ENCODE measurements at places on chromosomes 1 and 21.

DNA sequence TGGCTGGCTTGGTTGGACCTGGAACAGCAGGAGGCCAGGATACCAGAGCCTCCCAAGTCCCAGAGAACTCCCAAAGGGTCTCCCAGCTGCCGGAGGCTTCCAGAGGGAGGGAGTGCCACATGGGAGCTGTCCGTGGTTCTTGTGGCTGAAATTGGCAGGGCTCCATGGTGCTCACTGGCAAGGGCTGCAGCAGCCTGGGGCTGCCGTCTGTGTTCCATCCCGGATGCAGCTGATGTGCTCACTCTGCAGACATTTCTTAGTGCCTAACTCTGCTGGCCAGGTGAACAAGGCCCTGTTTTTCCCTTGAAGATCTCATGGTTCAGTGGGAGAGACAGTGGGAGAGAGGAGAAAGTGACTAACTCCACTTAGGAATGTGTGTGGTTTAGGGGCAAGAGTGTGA, 261.1 kb downstream of the CAMTA1 start:
- DNase-seq, result peak; percentile 20

GRCh38 chr1:24805534-24806301, 60.5 kb downstream of the CLIC4 start:
- DNase-seq, result peak; percentile 33

GRCh38 chr1:67827688-67828087, 5.6 kb downstream of the GNG12 start:
- no peak for DNase-seq

DNA sequence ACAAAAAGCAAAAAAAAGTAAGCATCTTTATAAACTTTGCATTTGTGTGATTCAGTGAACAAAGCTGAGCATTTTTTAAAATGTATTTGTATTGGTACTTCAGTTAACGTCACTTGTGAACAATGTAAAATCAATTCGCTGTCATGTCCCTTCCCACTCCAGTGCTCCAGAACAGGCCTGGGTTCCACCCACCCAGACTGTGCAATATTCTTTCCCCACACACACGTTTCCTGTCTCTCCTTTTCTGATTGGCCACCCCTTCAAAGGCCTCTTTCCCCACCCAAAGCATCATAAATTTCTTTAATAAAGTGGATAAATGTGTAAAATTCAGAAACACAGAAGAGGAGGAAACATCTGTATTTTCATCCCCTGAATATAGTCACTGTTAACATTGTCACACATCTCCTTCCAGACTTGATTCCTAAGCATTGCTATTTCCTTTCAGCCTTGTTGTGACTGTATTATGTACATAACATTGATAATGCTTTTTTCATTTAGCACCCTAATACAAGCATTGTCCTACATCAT, 12.0 kb downstream of the CLEC20A start:
- DNase-seq, result no peak

- no peak for DNase-seq
Measured at GRCh38 chr1:205279986-205280385, 41.6 kb downstream of the NUAK2 start.

- DNase-seq, result no peak
Measured at GRCh38 chr1:171636141-171636540, 14.1 kb downstream of the MYOCOS start.

GRCh38 chr21:31893851-31894415, 21.1 kb downstream of the HUNK start:
- DNase-seq, result no peak

DNA sequence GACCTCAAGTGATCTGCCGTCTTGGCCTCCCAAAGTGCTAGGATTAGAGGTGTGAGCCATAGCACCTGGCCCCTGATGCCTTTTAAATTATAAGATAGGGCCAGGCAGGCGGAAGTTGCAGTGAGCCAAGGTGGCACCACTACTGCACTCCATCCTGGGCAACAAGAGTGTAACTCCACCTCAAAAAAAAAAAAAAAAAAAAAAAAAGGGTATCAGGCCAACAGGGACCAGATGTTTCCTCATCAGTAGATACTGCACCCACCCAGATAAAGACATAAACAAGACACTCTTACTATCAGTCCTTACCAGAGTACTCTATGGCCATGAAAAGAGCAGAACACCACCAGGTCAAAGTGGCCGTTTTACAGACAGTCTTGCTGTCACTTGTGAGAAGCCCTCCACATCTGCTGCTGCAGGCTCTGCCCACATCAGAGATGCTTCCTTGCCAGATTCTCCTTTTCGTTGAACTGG, 3.3 kb downstream of the C21orf58 start:
- DNase-seq, result no peak

DNA sequence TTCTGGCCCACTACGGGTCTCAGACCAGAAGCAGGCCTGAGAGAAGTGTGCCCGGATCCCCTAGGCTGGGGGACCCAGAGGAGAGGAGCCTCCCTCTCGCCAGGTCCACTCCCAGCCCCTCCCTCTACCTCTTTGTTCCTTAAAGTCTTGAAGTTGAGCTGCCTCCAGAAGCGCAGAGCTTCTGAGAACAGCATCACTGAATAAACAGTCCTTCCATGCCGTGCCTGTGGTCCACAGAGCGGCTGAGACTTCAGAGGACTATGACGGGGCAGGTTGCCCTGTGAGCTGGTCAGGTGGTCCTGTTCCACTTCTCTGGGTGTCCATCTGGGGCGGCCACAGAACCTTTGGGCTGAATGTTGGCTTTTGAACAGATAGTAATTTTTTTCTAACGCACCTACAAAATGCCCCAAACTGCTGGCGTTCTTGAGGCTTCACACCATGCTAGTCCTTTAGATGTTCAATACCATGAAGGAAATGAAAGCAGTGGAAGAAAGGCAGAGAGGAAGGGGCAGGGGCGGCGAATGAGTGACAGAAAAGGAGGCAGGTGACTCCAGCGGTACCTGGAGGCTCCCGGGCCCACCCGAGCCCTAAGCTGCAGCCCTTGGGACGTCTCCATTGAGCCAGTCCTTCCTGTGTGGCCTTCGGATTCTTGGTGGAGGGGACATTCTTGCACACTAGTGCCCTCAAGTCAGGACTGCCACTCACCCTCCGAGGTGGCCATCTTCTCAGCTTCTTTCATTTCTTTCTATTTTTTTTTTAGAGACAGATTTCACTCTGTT, 239.3 kb upstream of the VAMP3 start:
- no peak for DNase-seq

GRCh38 chr1:170214117-170215032, 68.6 kb downstream of the NTMT2 start:
- peak; percentile 40 for DNase-seq

GRCh38 chr21:41815652-41816582, 49.1 kb upstream of the RIPK4 start:
- DNase-seq, result no peak

DNA sequence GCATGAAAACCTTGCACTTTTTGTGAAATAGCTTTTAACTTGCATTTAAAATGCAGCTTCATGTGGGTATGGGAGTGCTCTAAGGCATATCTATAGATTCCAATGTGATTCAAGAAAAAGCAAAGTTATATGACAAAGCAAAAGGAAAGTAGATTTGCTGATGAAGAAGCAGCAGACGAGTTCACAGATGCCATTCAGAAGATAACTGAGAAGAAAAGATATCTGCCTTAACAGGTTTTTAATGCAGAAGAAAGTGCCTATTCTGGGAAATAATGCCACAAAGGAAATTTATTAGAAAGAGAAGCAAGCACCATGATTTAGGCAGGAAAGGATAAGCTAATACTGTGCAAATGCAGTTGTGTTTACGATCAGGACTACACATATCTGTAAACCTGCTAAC, 68.1 kb downstream of the PHTF1 start:
- no peak for DNase-seq

DNA sequence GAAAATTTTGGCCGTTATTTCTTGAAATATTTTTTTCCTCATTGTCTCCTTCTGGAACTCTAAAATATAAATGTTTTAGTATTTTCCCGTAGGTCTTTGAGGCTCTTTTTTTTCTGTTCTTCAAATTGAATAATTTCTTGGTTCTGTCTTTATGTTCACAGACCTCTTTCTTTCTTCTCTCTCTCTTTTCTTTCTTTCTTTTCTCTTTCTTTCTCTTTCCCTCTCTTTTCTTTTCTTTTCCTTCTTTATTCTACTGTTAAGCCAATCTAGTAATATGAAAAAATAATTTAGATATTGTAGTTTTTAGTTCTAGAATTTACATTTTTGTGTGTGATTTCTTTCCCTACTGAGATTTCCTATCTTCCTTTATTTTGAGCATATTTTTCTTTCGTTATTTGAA, 30.1 kb downstream of the CLIC4 start:
- no peak for DNase-seq

DNA sequence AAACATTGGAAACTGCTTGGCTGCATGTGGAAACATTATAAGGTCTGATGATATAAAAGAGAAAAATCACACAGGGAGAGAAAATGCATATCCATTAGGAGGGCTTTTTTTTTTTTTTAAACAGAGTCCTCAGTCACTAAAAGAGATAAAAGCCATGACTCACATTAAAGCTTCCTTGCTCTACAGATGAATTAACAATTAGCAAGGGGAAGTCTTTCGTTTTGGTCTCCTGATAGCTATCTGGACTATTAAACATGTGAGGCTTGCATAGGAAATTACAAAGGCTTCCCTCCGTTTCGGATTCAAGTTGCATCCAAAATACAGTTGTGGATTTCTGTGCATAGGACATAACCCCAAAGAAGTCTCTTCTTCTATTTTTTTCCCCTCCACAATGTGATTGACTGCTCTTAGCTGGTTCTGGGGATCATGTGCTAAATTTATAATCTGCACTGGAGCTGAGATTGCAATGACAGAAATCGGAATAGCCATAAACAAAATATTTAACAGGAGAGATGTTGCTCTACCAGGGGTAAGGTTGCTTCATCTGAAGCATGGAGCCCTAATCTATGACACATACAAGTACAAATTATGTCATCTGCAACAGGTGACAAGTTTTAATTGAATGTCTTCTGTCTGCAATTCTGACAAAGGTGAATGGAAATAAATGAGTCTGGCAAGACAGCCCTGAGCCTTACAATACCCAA, 146.8 kb downstream of the ESRRG start:
- no peak for DNase-seq

DNA sequence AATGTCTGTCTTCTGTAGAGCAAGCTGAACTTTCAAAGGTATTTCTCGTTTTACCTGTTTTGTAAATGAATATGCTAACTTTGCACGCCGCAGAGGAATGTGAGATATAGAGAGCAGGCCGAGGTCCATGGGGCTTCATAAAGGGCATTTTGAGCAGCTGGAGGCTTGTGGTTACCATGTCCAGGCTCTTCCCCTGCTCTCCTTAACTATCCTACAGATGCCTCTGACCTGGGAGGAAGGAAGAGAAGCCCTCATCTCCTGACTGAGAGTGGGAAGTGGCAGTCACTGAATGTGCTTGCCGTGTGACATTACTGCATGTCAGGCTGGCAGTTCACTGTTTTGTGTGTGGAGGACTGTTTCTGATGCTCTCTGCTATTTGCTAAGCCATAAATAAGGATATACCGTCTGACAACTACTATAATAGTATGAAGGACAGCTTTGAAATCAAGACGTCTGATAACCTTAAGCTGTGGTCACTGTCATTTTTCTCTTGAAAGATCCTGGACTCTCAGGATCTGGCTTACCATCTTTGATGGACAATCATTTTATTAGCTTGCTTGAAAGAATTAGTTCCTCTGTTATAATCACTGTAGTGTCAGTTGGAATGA, 92.2 kb downstream of the DYRK1A start:
- no peak for DNase-seq

- no peak for DNase-seq
Measured at GRCh38 chr1:204445860-204446412, 34.3 kb upstream of the PPP1R15B start.

DNA sequence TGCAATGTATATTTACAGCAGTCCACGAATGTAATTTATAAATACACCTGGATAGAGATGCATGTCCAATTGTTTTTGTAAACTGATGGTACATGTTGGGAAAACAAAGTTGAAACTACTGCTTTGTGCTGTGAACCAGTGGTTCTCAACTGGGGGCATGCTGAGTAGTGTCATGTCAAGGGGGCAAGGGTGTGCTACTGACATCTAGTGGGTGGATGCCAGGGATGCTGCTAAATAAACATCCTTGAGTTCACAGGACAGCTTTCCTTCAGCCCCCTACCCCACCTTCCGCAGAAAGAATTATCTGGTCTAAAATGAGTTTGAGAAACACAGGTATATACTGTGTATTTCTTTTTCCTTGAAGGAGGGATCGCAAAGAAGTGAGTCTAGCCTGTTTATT, 95.9 kb downstream of the RASAL2 start:
- DNase-seq, result no peak

- peak; percentile 42 for DNase-seq
Measured at GRCh38 chr21:35390013-35390776, 341.1 kb upstream of the RUNX1 start.

- no peak for DNase-seq
Measured at GRCh38 chr1:15696956-15697521, 12.9 kb downstream of the PLEKHM2 start.

DNA sequence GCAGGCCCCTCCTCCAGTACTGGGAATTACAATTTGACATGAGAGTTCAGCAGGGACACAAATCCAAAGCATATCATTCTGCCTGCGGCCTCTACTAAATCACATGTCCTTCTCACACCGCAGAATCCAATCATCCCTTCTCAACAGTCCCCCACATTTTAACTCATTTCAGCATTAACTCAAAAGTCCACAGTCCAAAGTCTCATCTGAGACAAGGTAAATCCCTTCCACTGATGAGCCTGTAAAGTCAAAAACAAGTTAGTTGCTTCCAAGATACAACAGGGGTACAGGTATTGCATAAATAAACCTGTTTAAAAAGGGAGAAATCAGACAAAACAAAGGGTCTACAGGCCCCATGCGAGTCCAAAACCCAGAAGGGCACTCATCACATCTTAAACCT, 64.0 kb downstream of the EBNA1BP2 start:
- no peak for DNase-seq

DNA sequence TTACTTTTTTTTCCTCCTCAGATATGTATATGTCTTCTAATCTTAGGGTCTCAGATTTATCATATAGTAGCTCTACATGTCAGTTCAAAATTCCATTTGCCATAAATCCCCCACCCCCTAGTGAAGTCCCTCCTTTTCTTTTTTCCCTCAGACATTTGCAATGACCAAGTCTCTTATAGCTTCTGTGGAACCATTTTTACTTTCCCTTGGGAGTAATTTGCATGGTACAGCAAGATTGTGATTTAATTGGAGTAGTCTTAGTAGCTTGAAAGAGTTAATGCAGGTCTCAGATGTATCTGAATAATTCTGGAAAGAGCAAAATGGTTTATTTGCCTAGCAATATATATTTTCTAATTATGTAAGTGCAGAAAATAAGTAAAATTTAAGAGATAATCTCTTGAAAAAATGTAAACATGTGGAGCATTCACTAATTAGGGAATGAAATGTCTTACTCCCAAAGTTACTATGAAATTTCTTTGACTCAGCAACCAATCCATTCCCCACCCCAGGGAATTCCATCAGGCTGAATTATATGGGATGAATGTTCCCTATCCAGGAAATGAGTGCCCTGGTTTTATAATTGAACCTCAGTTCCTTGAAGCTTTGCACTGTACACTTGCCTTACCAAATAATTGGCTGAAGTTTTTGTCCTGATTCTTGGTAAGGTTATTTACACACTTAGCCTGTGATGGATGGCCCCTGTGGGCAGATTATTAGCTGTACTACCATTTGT, 267.0 kb downstream of the DNM3 start:
- no peak for DNase-seq

GRCh38 chr1:55476445-55477015, 261.4 kb upstream of the USP24 start:
- no peak for DNase-seq

All from AG09309 (cell line).